ENCODE measurements at places on chromosomes 16 and 17.

DNA sequence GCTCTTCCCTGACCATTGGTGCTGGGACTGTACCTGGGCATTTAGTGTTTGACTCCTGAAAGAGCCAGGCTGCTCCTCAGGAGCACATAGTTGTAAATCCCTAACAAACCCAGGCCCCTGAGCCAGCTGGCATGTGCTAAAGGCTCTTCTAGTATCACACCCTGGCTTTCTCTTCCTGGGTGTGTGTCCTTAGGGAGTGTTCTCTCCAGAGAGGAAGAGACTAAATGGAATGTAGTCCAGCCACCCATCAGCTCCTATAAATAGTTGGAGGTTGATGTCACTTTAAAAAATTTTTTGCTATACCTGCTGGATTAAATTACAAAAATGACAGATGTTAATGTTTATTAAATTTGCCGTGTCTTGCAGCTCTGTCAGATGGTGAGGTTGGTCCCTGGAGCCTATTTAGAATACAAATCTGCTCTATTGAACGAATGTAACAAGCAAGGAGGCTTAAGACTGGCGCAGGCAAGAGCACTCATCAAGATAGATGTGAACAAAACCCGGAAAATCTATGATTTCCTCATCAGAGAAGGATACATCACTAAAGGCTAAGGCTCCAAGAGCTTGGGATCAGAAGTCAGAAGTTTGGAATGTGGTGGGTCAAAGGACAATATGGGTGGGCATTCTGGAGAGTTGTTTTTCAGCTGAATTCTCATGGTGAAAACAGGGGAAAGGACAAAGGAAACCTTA is 13.1 kb upstream of the DUSP14 start:
- no peak for DNase-seq

- DNase-seq, result no peak
Measured at GRCh38 chr16:89038221-89038721, 55.4 kb upstream of the ACSF3 start.

- DNase-seq, result no peak
Measured at GRCh38 chr17:7290685-7291084, 3.8 kb downstream of the YBX2 start.

DNA sequence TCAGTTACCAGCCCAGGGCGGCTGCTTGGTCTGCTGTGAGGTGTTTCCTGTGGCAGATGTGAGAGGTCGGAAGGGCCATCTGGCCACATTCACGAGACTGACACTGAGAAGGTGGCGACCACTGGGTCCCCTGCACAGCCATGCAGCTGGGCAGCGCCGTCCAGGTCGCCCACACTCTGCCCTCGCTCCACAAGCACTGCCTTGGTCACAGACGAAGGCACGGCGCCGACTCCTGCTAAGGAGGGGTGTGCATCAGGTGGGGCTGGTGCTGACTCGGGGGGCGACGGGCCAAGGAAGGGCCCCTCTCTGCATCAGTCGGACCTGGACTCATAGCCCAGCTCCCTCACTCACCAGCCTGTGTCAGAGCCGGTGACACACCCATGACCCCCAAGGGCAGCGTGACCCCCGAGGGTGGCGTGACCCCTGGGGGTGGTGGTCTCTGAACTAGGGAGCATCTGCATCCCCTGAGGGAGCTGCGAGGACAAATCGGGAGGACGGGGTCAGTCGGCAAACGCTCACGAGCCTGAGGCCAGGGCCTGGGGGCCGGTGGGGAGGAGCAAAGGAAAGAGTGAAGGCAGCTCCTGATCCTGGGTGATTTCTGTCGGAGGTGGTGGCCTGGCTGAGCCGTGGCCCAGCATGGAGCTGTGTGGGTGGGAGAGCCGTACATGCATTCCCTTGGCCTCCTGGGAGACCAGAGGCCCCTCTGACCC is 30.4 kb downstream of the NME3 start:
- DNase-seq, result no peak

- DNase-seq, result no peak
Measured at GRCh38 chr16:51657848-51658247, 506.8 kb upstream of the SALL1 start.

DNA sequence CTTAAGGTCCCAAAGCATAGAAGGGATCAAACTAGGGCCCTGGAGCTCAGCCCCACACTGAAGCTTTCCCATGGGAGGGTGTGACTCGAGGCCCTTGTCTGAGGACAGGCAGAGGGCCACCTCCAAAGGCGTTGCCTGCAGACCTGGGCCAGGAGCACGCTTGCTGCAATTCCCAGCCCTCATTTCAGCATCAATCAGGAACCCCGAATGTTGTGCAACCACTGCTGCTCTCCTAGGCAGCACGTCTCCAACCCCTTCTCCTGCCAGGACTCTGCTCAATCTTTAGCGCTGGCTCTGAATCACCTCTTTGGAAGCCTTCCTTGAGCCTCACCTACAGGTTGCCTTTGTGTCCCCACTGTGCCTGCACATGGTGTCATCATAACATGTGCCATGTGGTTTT is 14.0 kb upstream of the ATP2C2 start:
- DNase-seq, result no peak

DNA sequence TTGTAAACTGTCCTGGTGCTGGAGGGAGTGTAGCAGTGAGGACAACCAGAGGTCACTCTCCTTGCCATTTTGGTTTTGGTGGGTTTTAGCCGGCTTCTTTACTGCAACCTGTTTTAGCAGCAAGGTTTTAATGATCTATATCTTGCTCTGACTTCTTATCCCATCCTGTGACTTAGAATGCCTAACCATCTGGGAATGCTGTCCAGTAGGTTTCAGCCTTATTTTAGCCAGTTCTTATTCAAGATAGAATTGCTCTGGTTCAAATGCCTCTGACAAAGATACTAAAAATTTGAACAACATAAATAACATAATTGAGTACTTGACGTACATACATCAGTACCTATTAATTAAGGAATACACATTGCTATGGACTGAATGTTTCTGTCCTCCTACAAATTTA is 93.3 kb upstream of the TOM1L1 start:
- no peak for DNase-seq

- peak; percentile 53 for DNase-seq
Measured at GRCh38 chr17:10162096-10162495, 36.3 kb downstream of the GAS7 start.

DNA sequence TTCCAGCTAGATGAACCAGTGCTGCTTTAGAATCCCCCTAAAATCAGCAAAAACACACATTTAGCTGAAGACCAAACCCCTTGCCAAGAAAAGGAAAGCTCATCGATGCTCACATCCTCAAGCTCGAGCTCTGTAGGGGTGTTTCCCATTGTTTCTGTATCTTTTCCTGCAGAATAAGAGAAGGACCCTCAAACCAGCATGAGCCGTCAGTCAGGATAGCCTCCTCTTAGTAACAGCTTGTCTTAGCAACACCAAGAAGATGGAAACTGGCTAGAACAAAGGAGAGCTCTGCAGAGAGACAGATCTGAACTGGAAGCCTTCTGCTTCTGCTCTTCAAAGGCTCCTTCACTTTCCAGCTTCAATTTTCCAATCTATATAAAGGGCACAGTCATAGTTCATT is 32.0 kb downstream of the VAT1L start:
- no peak for DNase-seq

DNA sequence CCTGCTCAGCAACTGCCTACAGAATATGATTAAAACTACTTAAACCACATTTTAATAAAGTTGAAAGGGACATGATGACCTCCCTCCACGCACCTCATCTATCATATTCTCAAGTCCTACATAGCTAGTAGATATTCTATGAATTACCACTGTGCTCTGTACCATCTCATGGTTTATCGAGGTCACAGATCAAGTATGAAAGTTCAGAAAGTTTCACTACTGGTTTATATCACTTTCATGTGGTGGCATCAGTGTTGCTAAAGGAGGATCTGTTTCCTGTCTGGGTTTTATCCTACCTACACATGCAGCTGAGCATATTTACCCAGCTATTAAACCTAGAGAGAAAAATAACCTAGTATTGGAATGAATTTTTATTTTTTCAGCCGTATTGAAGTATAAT is 214.9 kb upstream of the MON1B start:
- DNase-seq, result peak; percentile 8

GRCh38 chr16:86167061-86167460 is 268.1 kb downstream of the IRF8 start:
- no peak for DNase-seq

DNA sequence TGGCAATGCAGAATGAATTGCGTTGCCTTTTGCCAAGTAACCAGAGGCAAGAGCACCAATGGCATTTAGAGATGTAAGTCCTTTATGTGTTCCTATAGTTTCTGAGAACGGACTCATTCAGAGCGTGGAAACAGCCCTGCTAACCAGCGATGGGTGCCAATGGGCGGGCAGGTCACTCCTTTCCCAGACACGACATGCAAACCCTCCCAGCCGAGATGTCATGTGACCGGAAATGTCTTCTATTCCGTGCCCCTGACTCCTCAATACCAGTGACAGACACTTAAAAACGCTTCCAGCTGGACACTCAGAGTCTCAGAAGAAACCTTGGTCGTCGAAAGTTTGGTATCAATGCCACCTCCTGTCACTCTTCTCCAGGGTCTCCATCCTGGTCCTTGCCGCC is 3.2 kb downstream of the FBF1 start:
- no peak for DNase-seq

DNA sequence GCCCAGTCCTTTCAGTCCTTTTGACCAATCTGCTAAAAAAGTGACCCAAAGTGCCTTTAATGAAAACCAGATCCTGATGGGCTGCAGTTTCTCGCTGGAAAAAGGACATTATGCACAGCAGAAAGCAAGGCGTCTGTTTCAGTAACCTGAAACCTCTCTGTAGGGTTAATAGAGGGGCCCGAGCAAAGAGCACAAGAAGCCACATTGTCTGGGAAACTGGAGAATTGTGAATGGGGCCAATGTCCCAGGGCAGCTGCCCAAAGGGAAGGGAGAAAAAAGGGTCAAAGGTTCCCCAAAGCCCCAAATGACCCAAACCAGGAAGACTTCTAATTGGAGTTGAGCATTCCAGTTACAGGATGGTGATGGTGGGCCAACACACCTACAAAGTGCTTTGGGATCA is 3.0 kb downstream of the OTOA start:
- no peak for DNase-seq

DNA sequence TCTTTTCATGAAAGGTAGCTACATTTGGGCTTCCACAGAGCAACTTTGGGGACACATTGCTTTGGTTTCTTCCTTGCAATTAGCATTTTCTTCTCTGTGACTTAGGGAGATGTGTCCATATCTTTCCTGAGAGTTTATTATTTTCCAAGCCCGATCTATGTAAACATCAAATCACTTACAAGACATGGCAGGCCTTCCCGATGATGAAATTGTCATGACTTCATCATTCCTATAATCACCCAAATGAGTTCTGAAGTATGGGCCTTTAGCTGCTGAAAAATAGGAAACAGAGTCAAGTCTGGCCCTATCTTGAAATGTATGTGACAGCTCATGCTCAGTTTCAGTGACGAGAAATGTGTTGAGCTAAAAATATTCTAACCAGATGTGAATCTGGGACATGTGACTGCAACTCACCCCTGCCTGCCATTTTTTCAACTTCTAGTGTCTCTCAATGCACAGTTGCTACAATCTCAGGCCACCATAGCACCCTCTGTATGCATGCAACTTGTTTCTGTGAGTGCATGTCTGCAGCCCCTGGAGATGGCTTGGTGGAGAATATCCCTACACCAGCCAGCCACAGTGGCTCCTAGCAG is 199.6 kb upstream of the MAF start:
- no peak for DNase-seq

DNA sequence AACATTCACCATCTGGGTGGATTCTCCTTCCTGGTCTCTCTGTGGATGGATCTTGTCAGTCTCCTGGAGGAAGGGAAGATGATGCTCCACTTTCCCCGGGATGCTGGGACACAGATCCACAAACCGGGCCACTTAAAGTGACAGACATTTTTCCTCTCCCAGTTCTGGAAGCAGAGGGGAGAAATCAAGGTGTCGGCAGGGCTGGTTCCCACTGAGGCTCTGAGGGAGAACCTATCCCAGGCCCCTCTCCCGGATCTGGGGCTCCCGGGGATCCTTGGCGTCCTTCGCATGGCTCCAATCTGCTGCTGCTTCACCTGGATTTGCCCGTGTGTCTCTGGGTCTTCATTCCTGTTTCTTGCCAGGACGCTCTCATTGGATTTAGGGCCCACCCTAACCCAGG is 263.1 kb upstream of the TNRC6C start:
- DNase-seq, result no peak

DNA sequence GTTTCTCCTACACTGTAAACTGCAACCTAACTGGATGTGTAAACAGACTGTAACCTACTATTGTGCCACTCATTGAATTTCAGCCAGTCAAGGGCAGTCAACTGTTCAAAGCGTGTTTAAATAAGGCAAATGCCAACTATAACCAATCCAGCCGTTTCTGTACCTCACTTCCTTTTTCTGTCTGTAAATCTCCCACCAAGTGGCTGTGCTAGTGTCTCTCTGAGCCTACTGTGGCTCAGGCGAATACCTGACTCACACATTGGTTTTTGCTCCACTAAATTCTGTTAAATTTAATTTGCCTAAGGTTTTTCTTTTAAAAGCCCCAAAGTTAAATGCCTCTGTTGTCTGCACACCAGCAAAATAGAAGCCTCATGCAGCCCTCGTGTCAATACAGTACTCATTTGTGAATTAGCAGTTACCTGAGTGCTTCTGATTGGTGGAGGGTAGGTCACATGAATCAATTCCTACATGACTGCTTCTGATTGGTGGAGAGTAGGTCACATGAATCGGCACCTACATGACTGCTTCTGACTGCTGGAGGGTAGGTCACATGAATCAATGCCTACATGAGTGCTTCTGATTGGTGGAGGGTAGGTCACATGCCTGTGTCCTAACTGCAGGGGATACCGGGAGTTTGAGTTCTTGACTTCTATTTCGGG is 31.1 kb upstream of the CCR7 start:
- DNase-seq, result no peak

- peak; percentile 52 for DNase-seq
Measured at GRCh38 chr17:12342609-12343435, 322.1 kb downstream of the MAP2K4 start.

DNA sequence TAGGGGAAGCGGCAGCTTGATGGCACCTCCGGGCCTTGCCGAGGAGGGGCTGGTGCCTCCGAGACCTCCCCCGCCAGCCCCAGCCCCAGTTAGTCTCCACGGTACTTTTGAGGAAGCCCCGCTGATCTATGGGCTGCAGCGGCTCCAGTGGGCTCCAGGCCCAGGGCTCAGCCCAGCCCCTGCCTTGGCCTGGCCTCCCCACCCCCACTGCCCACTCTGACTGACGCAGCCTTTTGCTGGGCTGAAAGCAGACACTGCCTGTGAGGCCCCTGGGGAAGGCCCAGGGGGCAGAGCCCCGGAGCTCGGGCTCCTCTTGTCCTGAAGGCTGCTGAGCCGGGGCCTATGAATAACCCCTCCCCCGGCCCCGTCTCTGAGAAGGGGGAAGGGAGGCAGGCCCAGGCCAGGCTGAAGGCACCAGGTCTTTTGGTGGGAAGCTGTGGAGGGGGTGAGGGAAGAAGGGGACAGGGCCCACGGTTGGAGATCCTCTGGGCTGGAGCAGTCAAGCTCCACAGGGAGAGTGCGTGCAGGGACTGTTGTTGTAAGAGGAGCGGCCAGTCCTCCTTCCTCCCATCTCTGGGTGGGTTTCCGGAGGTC is 7.5 kb upstream of the SMTNL2 start:
- no peak for DNase-seq

DNA sequence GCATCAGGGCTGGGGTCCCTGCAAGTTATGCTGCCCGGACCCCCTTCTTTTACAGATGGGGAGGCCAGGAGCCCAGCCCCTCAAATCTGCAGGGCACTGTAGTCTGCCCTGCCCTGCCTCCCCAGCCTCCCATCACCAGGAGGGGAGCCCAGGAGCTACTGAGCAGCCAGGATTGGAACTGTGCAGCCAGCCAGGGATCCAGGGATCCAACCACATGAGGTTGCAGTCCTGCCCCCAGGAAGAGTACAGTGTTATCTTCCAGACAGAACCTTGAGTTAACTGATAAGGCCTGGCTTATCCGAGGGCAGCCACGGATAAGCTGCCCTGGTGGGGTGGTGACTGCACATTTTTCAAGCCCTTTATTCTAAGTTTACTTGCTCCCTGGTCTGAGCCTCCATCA is 11.4 kb upstream of the NDRG4 start:
- no peak for DNase-seq

All from GM10248 (cell line).